ENCODE measurements at places on chromosomes 1 and 21. TPM values are rescaled to one million over a fixed set of nuclear protein-coding genes. Genes with fewer than 3 reads are reported as not detected.

GRCh38 chr1:56634981-56635380 is 10.1 kb upstream of the PRKAA2 start:
- no peaks in the 10 kb centered on the region for H3K36me3 ChIP-seq
- H3K4me3 ChIP-seq, result no peak overlapping the region
- no peaks in the 10 kb centered on the region for H3K4me1 ChIP-seq
- H3K27me3 ChIP-seq, result no peaks in the 10 kb centered on the region
- no peak overlapping the region for H3K27ac ChIP-seq
- DNase-seq, result no peak

DNA sequence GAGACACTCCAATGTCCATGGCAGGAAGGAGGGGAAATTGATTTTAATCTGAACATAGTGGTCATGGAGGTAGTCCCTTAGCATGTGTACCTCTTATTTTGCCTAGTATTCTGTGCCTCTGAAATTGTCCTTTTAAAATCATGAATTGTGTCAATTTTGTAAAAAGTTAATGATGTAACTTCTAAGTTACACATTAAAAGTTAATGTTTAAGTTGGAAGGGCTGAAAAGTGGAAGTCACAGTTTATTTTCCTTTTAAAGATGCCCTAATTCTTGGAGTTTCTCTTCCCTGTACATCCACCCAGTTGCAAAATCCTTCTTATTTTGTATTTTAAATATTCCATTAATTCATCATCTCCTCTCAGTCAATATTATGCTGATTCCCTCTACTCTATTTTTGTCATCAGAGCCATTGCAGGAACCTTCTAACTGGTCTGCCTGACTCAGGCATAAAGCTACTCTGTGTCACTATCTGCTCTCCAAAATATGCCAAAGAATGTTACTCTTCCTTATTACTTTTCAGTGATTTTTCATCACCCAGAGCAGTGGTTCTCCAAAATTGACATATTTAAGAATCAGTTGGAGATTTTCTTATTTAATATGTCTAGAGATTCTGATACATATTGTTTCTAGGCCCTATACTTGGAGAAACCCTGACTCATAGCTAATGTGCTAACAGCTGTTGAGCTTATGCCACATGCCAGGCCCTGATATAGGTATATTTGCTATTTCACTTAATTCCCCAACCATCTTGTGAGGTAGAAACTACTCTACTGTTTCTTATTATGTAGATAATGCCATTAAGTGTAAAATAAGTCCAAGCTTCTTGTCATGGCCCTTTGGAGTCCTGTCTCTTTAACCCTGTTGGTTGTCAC is 5.1 kb downstream of the HOOK1 start:
- peaks cover 16% of the 10 kb centered on the region for H3K27me3 ChIP-seq
- no peaks in the 10 kb centered on the region for H3K4me1 ChIP-seq
- H3K36me3 ChIP-seq, result no peaks in the 10 kb centered on the region
- H3K27ac ChIP-seq, result no peak overlapping the region
- no peak for DNase-seq
- no peak overlapping the region for H3K4me3 ChIP-seq

GRCh38 chr1:32128964-32129363 is 21.1 kb downstream of the KPNA6 start:
- H3K4me1 ChIP-seq, result peaks cover 5% of the 10 kb centered on the region
- no peaks in the 10 kb centered on the region for H3K27me3 ChIP-seq
- no peaks in the 10 kb centered on the region for H3K36me3 ChIP-seq
- DNase-seq, result no peak
- no peak overlapping the region for H3K27ac ChIP-seq
- H3K4me3 ChIP-seq, result no peak overlapping the region

The OLFML2B gene
- 0.56 TPM for total RNA-seq

The HHIPL2 gene
- total RNA-seq, result not detected

GRCh38 chr1:50268049-50268448 is 155.2 kb downstream of the DMRTA2 start:
- H3K36me3 ChIP-seq, result no peaks in the 10 kb centered on the region
- H3K4me3 ChIP-seq, result no peak overlapping the region
- H3K27ac ChIP-seq, result no peak overlapping the region
- no peaks in the 10 kb centered on the region for H3K4me1 ChIP-seq

GRCh38 chr1:203726417-203726867 is 38.5 kb upstream of the LAX1 start:
- no peak for DNase-seq
- H3K27me3 ChIP-seq, result no peaks in the 10 kb centered on the region
- no peak overlapping the region for H3K27ac ChIP-seq
- H3K4me1 ChIP-seq, result no peaks in the 10 kb centered on the region
- H3K36me3 ChIP-seq, result peaks cover 61% of the 10 kb centered on the region
- H3K4me3 ChIP-seq, result no peak overlapping the region

DNA sequence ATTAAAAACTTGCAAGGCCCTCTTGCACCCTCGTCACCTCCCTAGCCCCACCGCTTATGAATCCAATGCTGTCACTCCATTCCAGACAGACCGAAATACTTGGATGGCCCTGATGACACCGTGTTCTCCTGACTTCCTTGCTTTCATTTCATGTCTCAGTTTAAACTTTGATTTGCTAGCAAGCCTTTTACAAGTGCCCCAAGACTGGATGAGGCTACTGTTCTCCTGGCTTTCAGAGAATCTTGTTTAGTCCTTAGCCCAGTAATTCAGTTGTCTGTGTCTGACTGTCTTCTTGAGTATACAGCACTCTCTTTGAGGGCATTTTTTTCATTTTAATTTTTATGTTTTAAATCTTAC is 824 bp upstream of the IFI44L start:
- no peaks in the 10 kb centered on the region for H3K27me3 ChIP-seq

DNA sequence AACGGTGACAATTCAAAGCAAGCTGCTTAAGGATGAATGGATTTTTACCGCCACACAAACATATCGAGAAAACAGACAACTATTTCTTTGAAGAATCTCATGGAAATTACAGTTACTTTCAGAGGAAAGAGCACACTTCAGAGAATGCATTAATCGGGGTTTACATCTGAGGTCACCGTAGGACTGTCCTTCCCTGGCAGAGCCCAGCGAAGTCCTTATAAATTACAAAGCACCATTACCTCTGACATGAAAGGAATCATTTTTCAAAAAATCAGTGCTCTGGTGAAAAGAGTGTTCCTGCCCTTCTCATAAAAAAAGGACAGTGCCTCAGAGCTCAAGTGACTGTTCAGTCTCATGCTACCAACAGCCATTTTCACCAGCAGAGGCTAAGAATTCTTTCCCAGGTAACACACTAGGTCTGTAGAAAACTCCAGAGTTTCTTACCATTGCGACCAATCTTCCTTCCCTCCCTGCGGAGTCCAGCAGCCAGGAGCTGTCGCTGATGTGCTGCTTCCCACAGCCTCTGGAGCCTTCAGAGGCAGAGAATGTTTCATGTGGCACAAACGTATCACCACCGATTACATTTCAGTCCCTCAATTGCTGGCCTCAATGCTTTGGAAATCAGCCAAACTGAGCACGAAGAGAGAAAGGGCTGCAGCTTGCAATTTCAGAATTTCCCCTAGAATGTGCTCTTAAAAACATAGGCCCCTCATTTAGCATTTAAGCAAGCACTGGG is 75.4 kb downstream of the PLD5 start:
- H3K4me3 ChIP-seq, result no peak overlapping the region
- DNase-seq, result no peak
- no peaks in the 10 kb centered on the region for H3K4me1 ChIP-seq
- no peaks in the 10 kb centered on the region for H3K36me3 ChIP-seq

The TNFRSF25 gene
- total RNA-seq, result 1.3 TPM

DNA sequence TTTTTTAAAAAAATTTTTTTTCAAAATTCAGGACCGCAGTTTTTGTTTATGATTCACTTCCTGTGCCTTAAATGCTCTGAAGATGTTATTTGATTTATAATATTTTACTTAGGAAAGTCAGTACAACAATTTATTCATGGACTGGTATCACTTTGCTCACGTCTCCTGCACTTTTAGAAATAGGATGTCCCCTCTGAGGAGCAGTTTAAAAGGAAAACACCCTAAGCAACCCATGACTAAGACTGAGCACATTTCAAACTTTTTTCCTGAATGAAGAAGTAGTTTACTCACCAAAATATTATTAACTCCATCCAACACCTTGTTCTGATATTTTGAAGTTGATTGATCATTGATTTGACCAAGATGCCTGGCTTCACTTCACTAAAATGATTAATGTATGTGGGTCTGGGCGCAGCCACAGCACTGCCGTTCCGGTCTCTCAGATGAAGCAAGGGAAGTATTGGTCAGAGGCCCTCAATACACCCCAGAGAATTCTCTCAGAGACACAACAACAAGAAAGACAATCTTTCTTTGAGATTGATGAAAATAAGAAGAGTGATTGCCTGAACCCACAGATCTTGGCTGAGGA is 223.9 kb downstream of the TGFB2 start:
- peaks cover 1% of the 10 kb centered on the region for H3K4me1 ChIP-seq
- H3K4me3 ChIP-seq, result no peak overlapping the region
- no peak for DNase-seq
- no peaks in the 10 kb centered on the region for H3K36me3 ChIP-seq
- no peaks in the 10 kb centered on the region for H3K27me3 ChIP-seq

DNA sequence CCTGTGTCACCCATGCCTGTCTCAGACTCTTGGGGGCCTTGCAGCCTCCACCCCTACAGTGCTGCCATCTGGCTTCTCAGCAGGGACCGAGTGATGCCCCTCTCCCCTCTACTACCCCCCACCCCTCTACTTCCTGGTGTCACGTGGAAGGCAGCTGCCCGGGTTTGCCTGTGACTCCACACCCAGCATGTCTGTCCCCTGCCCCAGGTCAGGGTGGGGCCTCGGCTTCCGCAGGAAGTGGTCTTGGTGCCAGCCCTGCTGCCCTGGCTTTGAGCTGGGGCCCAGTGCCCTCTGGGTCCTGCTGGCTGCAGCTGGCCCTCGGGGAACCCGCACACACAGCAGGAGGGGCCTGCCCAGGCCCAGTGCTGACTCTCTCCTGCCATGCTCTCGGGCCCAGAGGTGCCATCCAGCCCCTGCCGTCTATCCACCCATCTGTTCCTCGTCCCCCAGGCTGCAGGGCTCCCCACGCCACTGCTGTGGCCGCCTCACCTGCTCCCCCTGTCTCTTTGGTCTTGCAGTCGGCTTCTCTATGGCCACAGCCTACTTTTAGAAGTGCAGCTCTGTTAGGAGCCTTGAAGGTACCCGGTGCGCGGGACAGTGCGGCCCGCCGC is 24.0 kb downstream of the PLCH2 start:
- H3K27ac ChIP-seq, result no peak overlapping the region
- peaks cover 2% of the 10 kb centered on the region for H3K4me1 ChIP-seq
- DNase-seq, result no peak
- H3K36me3 ChIP-seq, result no peaks in the 10 kb centered on the region
- H3K27me3 ChIP-seq, result peaks cover 12% of the 10 kb centered on the region
- H3K4me3 ChIP-seq, result no peak overlapping the region

DNA sequence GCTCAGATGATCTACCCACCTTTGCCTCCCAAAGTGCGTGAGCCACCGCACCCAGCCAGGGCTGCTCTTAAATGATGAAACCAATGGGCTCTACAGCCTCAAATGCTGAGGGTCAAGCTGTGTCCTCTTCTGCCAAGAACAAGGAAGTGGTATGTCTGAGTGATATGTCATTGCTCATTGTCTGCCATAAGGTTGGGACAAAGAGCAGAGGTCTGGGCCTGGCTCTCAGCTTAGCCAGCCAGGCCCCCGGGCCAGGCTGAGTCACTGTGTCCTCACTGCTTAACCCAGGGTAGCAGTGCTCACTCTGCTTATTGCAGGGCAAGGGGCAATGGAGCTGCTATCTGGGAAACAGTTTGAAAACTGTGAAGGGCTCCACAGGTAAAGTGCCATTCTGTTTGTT is 8.3 kb upstream of the ETS2 start:
- H3K4me1 ChIP-seq, result peaks cover 5% of the 10 kb centered on the region
- no peak overlapping the region for H3K4me3 ChIP-seq
- H3K36me3 ChIP-seq, result no peaks in the 10 kb centered on the region
- no peak overlapping the region for H3K27ac ChIP-seq
- no peaks in the 10 kb centered on the region for H3K27me3 ChIP-seq

DNA sequence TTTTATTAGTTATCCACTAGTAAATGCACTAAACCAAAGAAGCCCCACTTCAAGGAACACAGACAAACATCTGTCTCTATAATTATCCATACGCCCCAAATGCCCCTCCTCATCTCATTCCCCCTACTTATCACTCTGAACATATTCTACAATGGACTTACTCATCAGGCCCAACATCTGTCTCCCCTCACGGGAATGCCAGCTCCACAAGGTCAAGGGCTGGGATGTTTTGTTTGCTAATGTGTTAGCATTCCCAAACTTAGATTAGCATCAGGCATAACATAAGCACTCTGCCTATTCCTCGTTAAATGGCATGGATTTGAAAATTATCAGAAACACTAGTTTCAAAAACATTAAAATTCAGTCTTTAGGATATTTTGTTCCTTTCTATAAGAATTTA is 279.5 kb downstream of the DSCAM start:
- no peaks in the 10 kb centered on the region for H3K36me3 ChIP-seq
- H3K27ac ChIP-seq, result no peak overlapping the region
- no peaks in the 10 kb centered on the region for H3K4me1 ChIP-seq
- H3K4me3 ChIP-seq, result no peak overlapping the region

DNA sequence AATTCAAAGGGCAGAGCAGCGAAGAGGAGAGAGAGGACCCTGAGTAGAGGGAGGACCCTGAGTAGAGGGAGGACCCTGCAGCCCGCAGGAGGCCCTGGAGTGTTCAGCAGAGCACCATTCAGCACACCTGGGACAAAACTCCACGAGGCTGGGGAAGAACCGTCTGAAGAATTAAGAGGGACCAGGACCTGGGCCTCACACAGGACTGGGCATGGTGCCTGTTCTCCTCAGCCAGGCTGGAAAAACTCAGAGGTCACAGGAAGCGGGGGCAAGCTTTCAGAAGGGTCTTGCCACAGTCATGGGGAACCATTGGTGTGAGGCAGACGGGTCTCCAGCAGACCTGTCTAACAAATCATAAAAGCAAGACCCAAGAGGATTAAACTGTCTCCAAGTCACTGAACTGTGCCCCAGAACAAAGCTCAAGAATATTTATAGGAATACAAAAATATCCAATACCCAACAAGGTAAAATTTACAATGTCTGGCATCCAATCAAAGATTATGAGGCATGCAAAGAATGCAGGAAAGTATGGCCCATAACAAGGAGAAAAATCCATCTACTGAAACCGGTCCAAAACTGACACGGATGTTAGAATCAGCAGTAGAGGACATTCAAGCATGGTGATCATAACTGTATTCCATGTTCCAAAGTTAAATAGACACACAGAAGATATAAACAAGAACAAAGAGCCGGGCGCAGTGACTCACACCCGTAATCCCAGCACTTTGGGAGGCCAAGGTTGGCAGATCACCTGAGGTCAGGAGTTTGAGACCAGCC is 30.6 kb downstream of the MORN1 start:
- DNase-seq, result peak; percentile 5
- H3K27ac ChIP-seq, result no peak overlapping the region
- no peaks in the 10 kb centered on the region for H3K36me3 ChIP-seq
- 0 out of 2 replicates have a peak, but pooled peaks cover 3% of the 10 kb centered on the region for H3K4me1 ChIP-seq
- no peak overlapping the region for H3K4me3 ChIP-seq

GRCh38 chr21:44734026-44734745 is 22.8 kb upstream of the TSPEAR start:
- DNase-seq, result no peak
- no peaks in the 10 kb centered on the region for H3K36me3 ChIP-seq
- no peak overlapping the region for H3K4me3 ChIP-seq
- peaks cover 12% of the 10 kb centered on the region for H3K27me3 ChIP-seq

GRCh38 chr1:43671626-43672330 is 21.8 kb downstream of the KDM4A start:
- no peaks in the 10 kb centered on the region for H3K27me3 ChIP-seq
- H3K27ac ChIP-seq, result no peak overlapping the region
- peaks cover 68% of the 10 kb centered on the region for H3K36me3 ChIP-seq
- DNase-seq, result peak; percentile 82
- no peak overlapping the region for H3K4me3 ChIP-seq
- peaks cover 3% of the 10 kb centered on the region for H3K4me1 ChIP-seq

The MSH4 gene
- total RNA-seq, result under 0.01 TPM
